ENCODE measurements at places on chromosomes 5 and 9.

DNA sequence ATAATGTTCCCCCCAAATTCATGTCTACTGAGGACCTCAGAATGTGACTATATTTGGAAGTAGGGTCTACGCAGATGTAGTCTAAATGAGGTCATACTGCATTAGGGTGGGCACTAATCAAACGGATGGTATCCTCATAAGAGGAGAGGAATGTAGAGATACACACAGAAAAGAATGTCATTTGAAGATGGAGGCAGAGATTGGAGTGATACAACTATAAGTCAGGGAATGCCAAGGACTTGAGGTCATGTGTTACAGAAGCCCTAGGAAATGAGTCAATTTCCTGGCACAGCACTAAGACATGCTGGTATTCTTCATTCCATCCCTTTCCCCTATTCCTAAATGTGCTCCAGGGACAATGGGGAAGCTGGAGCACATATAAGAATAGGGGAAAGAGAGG is 758 bp upstream of the PDCD1LG2 start:
- DNase-seq: no peak

DNA sequence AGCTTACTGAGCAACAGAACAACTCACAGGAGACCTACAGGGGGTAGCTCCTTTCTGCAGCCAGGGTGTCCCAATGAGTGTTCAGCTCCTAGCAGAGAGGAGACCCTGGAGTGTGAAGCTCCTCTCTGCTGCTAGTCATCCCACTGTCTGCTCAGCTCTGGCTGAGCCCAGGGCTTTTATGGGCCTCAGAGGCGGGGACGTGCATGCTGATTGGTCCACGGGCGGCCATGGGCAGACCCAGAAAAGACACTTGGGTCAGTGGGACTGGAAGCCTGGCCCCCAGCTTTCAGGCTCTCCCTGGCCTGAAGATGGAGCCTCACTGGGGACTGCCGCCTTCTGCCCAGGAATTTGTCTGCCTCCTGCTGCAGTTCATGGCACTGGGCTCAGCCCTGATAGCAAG is 40.6 kb downstream of the TSPAN17 start:
- no peak for DNase-seq

DNA sequence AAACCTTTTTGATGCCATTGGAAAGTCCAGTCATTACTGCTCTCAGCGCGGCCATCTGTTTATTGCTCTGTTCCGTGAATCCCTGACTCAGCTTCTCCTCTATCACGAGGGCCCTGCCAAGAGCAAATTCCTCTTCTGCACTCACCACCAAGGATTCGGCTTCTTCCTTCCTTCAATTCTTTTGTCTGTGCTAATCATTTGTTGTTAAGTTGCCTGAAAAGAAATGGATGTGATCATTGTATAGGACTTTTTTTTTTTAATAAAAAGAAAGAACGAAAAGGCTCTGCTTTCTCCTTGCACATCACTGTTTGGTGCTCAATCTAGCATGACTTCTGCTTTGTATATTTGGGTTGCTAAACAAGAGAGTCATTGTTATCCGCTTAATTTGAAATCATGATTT is 128.7 kb upstream of the PIK3R1 start:
- no peak for DNase-seq

DNA sequence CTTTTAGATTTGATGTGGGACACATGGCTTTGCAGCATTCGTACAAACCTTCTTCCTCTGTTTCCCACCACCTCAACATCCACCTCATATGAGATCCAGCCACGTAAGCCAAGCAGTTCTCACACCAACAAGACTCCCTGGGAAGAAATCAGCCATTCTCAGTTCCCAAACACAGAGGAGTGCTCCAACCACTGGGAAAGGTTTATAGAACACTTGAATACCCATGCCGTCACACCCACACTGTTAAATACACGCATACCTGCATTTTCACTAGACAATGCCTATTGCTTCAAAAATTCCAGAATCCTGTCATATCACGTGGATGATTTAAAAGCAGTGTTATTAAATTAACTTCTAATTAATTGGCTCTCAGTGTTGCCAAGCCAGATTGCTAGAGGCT is 347.3 kb downstream of the ENC1 start:
- DNase-seq: no peak

GRCh38 chr9:121607434-121608167 is 43.8 kb upstream of the DAB2IP start:
- no peak for DNase-seq

DNA sequence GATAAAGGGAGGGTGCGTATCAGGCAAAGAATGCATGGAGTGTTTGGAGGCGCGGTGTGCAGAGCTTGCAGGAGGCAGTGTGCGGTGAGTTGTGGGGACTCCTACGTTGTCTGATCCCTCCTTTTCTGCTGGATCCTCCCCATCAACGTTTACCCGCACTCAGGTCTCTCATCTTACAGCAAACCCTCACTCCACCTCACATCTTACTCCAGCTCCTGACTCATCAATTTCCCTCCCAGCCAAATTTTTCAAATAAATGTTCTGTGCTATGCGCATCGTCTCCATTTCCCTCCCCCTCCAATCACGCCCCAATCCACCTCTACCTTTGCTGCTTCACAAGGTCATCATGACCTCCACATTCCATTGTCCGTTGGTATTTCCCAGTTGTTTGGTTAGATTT is 138.9 kb upstream of the KLF4 start:
- DNase-seq: peak; percentile 10

- DNase-seq: no peak
These were observed 1.6 kb upstream of the TCF7 start for GRCh38 chr5:134112726-134113362.

DNA sequence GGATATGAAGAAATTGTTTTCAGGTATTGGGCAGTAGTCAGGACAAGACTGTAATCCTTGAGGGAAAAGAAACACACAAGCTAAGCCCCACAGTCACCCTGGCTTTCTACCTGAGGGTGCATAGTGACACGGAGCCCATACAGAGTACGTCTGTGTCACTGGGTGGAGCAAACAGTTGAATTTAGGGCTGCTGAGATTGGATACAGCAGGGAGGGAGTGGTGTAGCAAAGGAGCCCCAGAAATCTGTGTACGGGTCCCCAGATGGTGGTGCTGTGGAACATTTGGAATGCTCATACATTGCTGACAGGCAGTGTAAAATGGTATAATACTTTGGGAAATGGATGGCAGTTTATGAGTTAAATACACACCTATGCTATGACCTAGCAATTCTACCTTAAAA is 5.1 kb downstream of the TRMT10B start:
- DNase-seq: no peak

GRCh38 chr5:171989276-171989675 is 17.2 kb downstream of the FBXW11 start:
- DNase-seq: no peak

GRCh38 chr5:144378681-144379080 is 208.0 kb downstream of the KCTD16 start:
- DNase-seq: no peak

DNA sequence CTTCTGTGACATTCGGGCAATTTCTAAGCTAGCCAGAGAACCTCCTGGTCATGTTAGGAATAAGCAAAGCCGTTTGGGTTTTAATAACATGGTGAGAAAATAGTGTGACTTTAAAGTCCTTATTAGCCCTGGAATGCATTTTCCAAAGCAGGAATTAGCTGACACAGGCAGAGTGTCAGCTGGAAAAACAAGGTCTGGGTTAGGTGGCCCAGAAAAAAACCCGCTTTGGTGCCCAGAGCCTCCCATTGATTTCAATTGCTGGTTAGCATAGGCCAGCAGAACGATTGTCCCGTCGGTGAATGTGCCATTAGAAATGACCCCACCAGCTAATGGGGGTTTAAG is 62.1 kb upstream of the CPEB4 start:
- no peak for DNase-seq

- DNase-seq: peak; percentile 28
These were observed 253.8 kb downstream of the KDM4C start for GRCh38 chr9:7011395-7012067.

- DNase-seq: no peak
These were observed 48.4 kb downstream of the MRPL36 start for GRCh38 chr5:1751026-1751863.

DNA sequence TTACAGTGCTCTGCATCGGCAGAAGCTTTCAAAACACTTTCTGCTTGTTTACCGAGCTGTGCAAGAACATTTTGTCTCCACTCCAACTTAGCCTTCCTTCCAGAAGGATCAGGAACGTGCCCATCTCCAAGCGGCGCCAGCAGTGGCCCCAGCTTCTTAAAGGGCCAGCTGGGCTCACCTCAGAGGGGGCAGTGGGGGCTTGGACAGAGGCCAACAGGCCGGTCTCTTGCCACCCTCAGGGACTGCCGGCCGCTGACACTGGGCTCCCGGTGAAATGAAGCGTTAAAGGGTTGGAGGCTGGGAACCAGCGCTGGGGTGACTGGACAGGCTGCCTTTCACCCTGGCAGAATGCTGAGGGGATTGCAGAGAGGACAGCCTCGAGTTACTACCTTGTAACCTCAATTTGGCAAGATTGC is 67.0 kb upstream of the RNU6ATAC start:
- no peak for DNase-seq

GRCh38 chr5:82487131-82487530 is 209.0 kb upstream of the RPS23 start:
- DNase-seq: no peak

DNA sequence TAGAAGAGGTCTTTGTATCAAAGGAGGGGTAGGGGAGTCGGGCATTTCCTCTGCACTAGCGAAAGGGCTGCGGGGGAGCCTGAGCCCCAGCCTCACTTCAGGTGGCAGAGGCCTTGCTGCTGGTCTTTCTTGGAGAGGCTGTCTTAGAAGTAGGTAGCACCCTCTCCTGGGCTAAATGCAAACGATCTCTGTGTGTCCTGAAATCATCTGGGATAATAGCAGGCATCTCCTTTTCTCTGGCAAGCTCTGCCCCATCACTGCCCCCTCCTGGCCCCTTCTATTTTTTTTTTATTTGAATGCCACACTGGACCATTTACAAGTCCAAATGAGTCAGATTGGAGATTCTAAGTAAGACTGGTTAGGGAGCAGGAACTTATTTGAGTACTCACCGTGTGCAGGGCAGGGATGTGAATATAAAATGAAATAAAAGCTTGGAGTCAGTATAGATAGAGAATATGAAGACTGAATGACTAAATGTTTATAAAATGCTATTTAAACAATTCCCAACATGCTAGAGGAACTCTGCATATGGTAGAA is 137.1 kb downstream of the FGF1 start:
- DNase-seq: peak; percentile 96

- DNase-seq: no peak
These were observed 4.3 kb upstream of the TRIO start for GRCh38 chr5:14138608-14139540.

- no peak for DNase-seq
These were observed 79.8 kb upstream of the MELK start for GRCh38 chr9:36492865-36493264.

DNA sequence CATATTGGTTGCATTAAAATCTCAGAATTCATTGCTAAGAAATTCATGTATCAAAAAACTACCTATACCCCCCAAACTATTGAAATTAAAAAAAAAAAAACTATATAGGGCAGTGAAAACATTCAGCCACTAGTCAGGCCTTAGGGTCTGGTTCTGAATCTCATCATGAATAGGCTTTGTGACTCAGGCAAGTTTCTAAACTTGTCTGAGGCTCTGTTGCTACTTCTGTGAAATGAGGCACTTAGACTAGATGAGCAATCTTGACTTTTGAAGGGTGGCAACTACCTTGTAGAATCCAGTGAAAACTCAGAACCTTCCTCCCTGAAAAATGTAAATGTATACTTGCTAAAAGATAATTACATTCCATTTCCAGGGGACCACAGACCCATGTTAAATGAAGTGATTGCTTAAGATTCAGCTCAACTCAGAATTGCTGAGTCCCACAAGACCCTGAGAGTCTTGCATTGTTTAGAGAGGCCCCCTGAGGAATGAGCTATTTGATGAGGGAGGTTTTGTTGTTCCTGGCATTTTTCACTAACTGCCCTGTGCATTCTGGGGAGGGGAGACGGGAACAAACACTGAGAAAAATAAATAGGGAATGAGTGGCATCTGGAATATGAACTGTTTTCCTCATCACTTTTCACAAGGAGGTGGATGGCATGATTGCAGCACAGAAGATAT is 29.5 kb downstream of the RAI14 start:
- DNase-seq: peak; percentile 82

- DNase-seq: no peak
These were observed 5.2 kb downstream of the RNF44 start for GRCh38 chr5:176531902-176532493.

- peak; percentile 65 for DNase-seq
These were observed 992 bp downstream of the SETD9 start for GRCh38 chr5:56910210-56910965.

GRCh38 chr5:57700484-57700883 is 217.9 kb upstream of the ACTBL2 start:
- DNase-seq: no peak

GRCh38 chr5:168422431-168422830 is 63.8 kb upstream of the RARS1 start:
- peak; percentile 57 for DNase-seq

DNA sequence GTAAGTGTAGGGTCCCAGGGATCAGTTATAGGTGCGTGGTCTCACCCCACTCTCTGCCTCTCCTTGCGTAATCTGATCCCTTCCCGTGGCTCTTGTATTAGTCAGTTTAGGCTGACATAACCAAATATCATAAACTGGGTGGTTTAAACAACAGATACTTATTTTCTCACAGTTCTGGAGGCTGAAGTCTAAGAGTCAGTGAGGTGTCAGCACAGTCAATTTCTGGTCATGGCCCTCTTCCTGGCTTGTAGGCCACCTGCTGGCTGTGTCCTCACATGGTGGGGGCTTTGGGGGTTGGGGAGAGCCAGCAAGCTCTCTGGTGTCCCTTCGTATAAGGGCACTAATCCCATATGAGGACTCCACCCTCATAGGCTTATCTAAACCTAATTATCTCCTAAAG is 32.3 kb downstream of the CARTPT start:
- DNase-seq: no peak

- DNase-seq: no peak
These were observed 32.2 kb upstream of the TGFBI start for GRCh38 chr5:135996611-135997010.

DNA sequence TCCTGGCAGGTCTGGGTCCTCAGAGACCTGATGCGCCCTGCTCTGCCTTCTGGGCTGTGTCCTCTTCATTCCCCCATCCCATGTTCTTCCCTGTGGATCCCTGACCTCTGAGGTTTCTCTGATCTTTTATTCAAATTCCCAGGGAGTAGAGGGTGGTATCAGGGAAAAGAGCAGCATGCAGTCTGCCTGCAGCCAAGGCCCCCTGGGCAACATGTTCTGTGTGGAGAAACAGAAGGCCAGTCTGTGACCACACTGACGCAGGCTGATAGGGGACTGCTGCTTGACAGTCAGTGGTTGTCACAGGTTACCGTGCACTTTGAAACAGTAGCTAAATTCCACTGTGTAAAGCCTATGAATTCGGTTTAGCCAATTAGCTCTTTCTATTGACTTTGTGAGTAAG is 156.6 kb upstream of the IRX2 start:
- no peak for DNase-seq

Data from GM23338 (cell line).